ENCODE measurements at places on chromosomes 1 and 21.

DNA sequence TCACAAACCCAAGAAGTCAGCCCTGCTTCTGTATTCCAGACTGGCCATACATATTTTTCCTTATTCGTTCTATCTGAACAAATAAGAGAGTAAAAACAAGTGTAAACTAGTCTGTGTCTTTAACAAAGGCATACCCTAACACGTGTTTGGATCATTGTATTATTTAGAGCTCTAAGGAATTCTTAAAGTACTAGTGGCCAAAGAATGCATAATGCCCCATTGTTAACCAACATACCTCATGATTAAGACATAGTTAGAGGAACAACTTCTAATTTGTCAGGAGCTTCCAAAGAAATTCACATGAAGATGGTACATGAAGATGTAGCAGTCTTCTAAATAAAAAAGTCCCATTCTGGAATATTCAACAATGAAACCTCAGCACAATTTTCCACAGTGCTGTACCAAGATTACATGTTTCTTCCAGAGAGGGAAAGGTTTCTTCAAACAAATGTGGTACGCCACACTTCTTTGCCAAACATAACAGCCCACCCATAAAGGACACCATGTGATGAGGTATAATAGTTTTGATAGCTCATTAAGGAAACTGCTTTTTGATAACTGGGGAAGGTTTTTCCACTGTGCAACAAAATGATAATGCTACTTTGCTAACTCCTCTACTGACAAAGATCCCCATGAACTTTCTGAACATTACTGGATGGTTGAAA is 5.0 kb downstream of the PALMD start:
- no peak for DNase-seq

DNA sequence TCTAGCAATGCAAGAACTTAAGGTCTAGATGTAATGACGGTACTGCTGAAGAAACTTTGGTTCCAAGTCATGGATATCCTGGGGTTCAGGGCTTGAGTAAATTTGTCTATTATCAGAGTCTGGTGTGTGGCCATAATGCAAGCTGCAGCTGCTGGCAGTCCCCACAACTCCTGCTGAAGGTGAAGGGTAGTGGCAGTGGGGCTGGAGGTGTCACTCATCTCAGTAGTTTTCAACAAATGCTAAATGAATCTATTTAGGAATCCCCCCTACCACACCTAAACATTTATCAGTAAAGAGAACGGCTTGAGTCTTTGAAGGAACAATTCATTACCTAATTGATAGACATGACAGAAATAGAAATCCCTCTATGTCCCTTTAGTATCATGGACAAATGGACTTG is 99.2 kb upstream of the GNG4 start:
- DNase-seq, result no peak

- no peak for DNase-seq
Measured at GRCh38 chr1:243732637-243733036, 117.4 kb downstream of the AKT3 start.

DNA sequence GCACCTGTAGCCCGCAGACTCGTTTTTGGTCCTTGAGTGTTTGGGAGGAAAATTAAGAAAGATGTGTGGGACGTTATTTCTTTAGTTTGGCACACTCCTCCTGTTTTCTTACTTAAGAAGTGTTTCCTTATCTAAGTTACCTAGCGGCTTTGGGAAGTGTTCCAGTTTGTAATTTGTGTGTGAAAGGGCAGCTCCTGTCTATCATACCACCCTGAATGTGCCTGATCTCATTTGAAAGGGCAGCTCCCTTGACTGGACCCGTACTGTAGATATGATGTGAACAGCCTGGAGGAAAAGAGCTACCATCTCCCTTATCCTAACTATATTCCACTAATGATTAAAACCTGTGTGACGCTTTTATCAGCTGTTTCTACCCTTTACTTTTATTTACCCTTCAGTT is 314.3 kb downstream of the CHRM3 start:
- no peak for DNase-seq

DNA sequence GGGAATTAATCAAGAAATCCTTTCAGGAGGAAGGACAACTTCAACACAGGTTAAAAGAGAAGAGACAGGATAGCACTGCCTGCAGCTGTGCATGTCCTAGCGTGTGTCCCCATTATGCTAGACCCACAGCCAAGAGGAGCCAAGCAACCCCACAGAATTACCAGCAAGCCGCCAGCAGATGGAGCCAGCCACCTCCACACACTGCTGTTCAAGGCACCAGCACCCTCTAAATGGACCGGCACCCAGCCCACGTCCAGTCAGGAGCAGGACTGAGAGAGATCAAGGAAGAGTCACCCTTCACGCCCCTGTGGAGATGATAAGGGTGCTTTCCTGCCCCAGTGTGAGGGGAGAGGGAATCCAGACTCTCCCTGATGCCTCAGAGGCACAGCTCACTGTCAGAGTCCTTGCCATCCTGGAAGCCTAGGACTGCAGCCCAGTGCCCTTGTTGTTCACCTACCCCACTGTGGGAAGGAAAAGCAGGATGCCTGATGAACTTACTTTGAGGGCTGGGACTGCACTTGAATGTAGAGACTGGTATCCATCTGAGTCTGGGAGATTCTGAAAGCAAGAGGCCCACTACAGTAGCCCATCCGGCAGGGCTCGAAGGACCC is 37.1 kb upstream of the CTTNBP2NL start:
- peak; percentile 44 for DNase-seq

DNA sequence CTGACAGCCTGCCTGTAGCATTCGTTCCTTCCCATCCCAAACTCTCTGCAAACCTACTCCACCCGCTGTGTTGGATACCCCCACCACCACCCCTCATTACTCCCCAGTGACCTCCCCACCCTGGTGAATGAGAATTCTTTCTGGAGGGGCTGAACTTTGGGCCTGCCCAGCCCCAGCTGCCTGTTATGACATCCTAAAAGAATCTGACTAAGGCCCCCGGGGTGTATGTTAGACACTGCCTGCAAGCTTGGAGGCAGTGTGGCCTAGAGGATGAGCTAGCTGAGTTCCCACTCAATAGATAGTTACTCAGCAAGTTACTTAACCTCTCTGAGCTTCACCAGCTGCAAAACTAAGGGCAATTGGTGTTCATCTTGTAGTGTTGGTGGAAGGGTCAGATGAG is 110.2 kb upstream of the FGGY start:
- no peak for DNase-seq

- DNase-seq, result no peak
Measured at GRCh38 chr1:177620636-177621190, 349.1 kb downstream of the SEC16B start.

DNA sequence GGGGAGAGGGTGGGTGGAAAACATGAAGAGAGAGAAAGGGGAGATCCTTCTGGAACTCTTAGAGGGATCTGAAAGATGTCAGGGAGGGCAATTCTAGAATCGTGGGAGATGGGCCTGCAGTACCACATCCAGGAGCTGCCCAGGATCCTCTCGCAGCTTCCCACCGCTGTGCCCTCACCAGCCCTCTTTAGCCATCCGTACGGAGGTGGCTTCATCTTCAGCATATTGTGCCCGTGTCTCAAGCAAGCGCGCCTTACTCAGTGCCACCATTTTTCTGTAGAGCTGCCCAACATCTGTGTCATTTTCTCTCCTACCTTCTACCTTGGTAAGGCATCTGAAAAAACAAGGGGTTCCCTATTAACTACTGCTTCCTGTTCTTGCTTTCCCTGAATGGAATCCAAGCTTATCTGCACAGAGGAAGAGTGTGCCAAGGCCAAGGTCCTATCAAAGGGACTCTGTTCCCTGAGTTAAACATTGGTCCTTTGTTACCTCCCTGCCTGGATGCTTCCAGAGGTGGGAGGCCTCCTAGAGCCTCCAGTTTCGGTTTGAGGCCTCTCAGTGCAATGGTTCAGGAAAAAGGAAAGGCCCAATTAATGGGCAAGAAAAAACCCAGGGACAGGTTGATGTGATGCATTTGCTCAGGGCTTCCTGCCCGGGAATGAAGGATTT is 23.2 kb downstream of the C1orf116 start:
- DNase-seq, result no peak

DNA sequence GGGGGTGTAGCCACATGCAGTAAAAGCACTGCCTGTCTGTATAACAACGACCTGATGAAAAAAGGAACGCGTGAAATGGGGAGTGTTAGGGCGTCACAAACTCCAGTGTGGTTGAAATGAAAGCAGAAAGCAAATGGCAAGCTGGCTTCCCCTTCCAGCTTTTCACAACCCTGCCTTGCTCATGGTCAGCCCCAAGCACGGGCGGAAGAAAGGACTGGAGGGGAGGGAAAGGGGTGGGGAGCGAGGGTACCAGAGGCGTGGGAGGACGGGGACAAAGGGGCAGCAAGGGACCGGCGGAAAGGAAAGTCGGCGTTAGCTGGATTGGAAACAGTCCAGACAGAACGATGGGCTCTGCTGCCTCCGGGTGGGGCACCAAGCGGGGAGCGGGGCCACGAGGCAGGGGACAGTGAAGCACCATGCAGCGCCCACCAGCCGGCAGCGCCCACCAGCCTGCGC is 9.6 kb downstream of the VPS26C start:
- DNase-seq, result peak; percentile 92

DNA sequence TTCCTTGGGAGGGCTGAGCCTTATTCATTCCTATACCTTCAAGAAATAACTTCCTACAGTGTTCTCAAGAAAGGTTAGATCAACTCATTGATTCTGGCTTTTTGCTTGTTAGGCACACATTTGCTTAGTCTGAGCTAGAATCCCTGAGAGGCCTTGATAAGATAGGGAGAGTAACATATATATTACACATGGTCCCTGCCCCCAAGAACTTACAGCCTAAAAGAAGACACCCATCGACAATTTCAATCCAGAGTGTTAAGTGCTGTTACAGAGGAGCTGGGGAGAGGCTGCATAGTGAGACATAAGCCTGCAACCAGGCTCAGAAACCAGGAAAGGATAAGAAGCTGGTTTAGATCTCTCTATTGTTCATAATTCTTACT is 68.7 kb downstream of the PLPP3 start:
- no peak for DNase-seq

- DNase-seq, result no peak
Measured at GRCh38 chr21:34925597-34925996, 123.5 kb downstream of the RUNX1 start.

GRCh38 chr1:89998306-89998705 is 3.4 kb downstream of the ZNF326 start:
- DNase-seq, result no peak

GRCh38 chr1:55209247-55209646 is 5.9 kb downstream of the USP24 start:
- DNase-seq, result peak; percentile 33

All from Kasumi-1 (cell line).